ENCODE measurements at places on chromosomes 5 and 9.

DNA sequence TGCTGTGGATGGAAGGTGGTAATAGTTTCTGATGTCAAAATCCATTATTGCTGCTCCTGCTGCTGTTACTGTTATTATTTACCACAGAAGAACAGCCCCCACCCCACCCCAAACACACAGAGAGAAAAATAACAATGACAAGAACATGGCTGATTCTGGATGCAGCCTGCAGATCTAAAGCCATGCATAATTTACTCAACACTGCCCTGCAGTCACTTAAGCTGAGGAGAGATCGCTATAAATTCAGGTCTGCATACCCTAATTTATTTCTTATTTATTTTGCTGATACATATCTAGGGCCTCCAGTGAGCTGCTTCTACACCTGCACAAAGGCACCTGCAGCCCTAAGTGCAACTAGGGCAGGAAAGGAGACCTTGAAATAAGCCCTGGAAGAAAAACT lies 132.0 kb downstream of the TRIM32 start:
- DNase-seq = no peak

DNA sequence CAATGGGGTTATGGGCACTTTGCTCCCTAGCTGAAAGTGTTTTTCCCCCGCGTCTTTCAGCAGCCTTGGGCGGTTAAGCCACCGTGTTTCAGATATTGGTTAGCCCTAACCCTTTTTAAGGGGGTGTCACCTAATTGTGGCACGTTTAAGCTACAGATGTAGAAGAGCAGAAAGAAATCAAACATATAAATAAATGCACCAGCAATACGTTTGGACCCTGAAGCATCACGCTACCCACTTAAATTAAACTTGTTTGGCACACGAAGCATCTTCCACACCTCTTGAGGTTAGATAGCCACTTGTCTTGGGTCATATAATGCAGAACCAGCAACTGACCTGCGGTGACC lies 768 bp downstream of the YTHDC2 start:
- no peak for DNase-seq

DNA sequence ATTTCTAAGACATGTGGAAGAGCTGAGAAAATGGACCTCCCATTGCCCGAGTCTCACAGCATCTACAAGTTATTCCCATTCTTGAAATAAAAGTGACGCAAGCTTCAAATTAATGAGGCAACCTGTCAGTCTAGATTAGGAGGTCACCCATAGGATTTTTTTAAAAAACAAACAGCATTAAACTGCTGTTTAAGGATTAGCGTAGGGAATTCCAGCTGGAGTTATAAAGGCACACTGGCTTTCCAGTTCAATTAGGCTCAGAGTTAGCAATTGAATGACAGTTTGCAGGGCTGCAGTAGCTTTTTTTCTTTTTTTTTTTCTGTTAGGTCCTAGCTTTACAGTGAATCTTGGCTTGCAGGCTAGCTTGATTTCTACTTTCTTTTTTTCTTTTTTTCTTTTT lies 16.2 kb downstream of the PRKACG start:
- DNase-seq = no peak

DNA sequence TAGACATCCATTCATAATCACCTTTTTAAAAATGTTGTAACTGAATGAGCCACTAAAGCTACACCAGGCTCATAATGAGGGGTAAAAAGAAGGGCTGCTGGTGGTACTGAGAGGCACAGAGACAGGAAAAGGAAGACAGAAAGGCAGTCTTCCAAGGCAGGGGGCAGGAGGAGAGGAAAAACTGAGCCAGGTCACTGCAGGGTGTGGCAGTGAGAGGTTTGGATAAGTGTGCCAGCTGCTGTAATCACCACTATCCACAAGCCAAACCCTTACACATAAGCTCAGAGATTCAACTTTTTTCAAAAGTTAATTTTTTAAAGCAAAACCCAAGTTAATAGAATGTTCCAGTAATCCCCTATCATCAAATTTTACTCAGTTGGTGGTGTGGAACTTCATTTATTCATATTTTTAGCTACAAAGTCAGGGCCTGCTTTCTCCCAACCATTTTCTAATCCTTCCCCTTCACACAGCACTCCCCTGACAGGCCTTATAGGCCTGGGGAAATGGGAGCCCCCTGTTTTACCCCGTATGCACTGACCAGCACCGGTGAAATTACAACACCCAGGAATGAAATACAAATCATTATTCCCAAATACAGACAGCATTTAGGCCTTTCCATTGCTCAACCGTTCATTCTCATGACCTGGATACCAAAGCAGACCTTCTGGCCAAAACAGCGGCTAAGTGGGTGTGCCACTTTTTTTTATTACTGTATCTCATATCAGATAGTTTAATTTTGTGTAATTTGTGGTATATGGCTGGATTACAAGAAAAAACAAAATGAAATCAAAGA lies 76.3 kb downstream of the EFNA5 start:
- no peak for DNase-seq

DNA sequence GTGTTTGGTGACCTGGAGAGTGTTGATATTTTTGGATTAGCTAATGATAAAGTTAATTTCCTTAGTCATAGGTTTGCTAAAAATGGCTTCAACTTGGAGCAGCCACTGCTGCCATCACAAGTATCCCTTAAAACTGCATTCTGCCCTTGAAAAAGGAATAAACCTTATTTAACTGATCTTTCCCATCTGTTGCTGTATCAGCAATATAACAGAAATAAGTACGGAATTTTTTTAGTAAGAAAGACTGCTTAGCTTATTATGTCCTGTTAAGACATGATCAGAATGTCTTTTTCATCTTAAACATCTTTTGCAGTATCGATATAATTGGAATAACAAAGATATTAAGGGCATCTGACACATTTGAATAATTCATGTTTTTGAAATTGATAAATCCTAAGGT lies 75.7 kb downstream of the LNPEP start:
- DNase-seq = no peak

DNA sequence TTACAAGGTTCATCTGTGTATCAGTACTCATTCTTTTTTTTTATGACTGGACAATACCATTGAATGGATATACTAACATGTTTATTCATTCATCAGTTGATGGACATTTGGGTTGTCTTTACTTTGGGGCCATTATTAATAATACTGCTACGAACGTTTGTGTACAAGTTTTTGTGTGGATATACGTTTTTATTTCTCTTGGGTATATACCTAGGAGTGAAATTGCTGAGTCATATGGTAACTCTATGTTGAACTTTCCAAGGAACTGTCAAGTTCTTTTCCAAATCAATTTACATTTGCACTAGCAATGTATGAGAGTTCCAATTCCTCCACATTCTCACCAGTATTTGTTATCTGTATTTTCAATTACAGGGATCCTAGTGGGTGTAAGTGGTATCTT lies 12.0 kb upstream of the LECT2 start:
- DNase-seq = no peak

GRCh38 chr5:54621709-54622108 lies 104.2 kb downstream of the SNX18 start:
- DNase-seq = no peak

GRCh38 chr5:174518512-174518911 lies 205.9 kb upstream of the MSX2 start:
- no peak for DNase-seq

- DNase-seq = no peak
These were observed 130.9 kb downstream of the EFNA5 start for GRCh38 chr5:107539726-107540330.

GRCh38 chr5:33319151-33319550 lies 121.6 kb upstream of the TARS1 start:
- no peak for DNase-seq

DNA sequence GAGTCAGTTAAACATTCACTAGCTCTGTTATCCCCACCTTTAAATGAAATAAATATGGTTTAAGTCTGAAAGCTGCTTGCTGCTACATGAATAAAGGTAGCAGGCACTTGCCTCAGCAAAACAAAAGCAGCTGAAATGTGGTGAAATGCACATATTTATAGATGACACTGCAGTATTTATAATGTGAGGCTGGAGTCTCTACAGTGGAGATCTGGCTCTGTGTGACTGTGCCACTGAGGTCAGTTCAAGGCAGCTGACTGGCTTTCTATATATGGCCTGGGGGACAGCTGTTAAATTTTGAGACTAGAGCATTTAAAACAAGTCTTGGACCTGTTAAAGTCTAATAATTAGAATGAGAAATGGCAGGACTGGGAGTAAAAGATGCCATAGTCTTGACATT lies 859.6 kb upstream of the SEMA6A start:
- no peak for DNase-seq

- DNase-seq = peak; percentile 97
These were observed 168.5 kb downstream of the AUH start for GRCh38 chr9:91193087-91193657.

DNA sequence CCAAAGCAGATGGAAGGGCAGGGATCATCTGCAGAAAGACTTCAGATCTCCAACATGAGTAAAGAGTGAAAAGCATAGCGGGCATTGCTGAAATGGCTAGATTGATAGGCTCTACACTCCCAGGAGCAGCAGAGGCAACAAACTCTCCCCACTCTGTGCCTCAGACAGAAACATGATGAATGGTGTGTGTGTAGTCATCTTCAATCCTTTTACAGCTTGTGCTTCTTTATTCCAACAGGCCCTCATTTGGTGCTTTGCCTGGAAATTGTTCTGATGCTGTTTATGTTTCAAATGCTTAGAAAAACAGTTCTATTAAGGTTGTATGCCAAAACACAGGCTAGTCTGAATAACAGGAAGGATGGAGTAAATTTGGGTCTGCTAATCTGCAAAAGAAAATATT lies 176.2 kb downstream of the DMRTA1 start:
- peak; percentile 7 for DNase-seq

- DNase-seq = no peak
These were observed 61.2 kb downstream of the VAV2 start for GRCh38 chr9:133930682-133931485.

- no peak for DNase-seq
These were observed 60.3 kb upstream of the SHB start for GRCh38 chr9:38129366-38129765.

- DNase-seq = no peak
These were observed 7.2 kb downstream of the CHMP5 start for GRCh38 chr9:33272061-33272460.

GRCh38 chr5:94470802-94471201 lies 147.6 kb downstream of the KIAA0825 start:
- DNase-seq = no peak

GRCh38 chr9:135712613-135713295 lies 10.8 kb downstream of the KCNT1 start:
- no peak for DNase-seq

DNA sequence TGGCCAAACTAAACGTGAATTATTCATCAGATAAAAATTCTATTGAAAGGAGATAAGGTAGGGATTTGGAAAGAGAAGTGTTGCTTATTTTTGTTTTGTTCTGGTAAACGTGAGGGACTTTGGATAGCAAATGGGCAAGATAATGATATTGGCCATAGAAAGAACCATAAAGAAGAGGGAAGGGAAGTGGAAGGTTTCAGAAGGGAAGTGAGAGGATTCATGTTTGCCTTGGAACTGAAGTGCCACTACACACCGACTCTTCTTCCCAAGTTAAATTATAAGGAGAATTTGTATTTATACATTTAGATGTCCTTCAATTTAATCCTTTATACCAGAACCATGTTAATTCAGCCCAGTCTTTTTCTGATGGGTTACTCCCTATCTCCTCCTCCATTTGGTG lies 42.1 kb upstream of the TAF11L2 start:
- DNase-seq = no peak

DNA sequence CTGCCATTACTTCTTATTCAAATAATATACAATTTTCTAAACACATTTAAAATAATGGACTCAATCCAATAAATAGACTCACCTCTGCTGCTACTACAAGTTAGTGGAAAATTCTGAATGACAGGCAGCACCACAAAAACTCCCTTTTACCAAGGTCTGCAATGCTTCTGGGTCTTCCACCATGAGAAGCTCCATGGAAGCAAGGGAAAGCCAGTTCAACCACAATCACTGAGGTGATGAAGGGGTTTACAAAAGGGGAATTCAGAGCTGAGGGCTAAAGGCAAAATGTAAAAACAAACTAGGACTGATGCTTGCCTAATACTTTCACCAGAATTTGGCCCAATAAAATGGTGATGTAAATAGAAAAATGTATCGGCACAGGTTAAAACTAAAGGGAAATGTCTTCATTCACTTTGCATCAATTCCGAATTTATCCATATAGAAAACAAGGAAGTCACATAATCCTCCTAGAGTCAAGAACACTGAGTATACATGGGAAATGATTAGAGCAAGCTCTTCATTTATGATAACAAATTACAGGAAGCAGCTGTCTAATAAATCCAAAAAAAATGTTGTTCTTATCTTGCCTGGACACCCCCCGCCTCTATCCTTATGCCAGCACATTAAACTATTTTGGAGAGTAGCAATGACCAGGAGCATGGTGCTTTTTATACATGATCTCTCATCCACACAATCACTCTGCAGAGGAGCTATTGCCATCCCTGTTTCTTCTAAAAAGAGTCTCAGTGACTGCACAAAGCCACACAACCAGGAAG lies 66.3 kb upstream of the NFIB start:
- no peak for DNase-seq

GRCh38 chr5:61254969-61255555 lies 77.0 kb upstream of the ZSWIM6 start:
- DNase-seq = no peak

Data from AG04450 (cell line).